Articular chondrocyte of knee joint (primary cell): ENCODE measurements at places on chromosomes 4 and X. TPM values are rescaled to one million over a fixed set of nuclear protein-coding genes. Genes with fewer than 3 reads are reported as not detected.

GDPD2 gene
- under 0.01 TPM in 1 of 2 replicates, not detected in the other for total RNA-seq

HSFX1 gene
- total RNA-seq: 0.43 and 1.2 TPM in 2 replicates

SPANXN2 gene
- not detected in 2 replicates for total RNA-seq

FGFR3 gene
- 0.39 and 1.4 TPM in 2 replicates for total RNA-seq

UGT2B7 gene
- not detected in 2 replicates for total RNA-seq
